Keratinocyte (primary cell): ENCODE measurements at places on chromosomes 2 and 18. TPM values are rescaled to one million over a fixed set of nuclear protein-coding genes. Genes with fewer than 3 reads are reported as not detected.

DNA sequence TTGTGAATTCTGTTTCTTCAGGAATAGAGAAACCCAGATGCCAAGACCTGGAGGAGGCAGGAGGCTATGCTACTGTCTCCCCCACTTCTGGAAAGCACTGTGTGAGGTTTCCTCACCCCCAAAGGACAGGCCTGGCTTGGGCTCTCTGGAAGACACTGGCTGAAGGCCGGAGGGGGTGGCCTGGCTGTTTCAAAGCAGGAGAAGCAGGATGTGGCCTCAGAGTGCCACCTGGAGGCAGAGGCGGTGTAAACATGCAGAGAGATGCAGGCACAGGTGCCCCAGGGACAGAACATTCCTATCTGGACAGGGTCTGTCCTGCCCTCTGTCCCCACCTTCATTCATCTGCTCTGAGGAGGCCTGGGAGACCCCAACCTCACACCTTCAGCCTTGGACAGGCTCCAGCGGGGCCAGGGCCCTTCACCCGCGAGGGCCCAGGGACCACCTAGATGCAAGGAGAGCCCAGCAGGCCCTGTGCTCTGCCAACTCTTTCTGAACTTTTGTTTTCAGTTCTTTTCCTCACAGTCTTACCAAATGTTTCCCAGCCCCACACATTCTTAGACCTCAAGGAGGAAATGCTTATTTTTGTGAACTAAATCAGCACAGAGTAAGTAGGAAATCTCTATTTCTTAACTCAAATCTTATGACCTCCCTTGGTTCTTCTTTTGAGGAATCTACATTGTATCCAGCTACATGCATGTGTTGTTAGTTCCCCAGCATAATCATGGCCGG lies 79.2 kb downstream of the LONRF2 start:
- DNase-seq, result no peak

The GYPC gene
- polyA plus RNA-seq, result not detected in 3 replicates

The TRABD2A gene
- polyA plus RNA-seq, result 0.44 to 0.86 TPM (median 0.54 TPM) in 3 replicates

GRCh38 chr18:34583895-34584294 lies 126.2 kb upstream of the DTNA start:
- no peak for DNase-seq

The ALS2 gene
- 21.3 to 25.8 TPM (median 23.4 TPM) in 3 replicates for polyA plus RNA-seq

- DNase-seq, result no peak
These were observed 284.7 kb downstream of the LRRTM1 start for GRCh38 chr2:80019571-80020460.

The ANKRD29 gene
- polyA plus RNA-seq, result 2.4 to 8.5 TPM (median 3.7 TPM) in 3 replicates

- DNase-seq, result no peak
These were observed 377.8 kb upstream of the DDX18 start for GRCh38 chr2:117436697-117437096.

GRCh38 chr2:206837775-206838174 lies 72.4 kb downstream of the FASTKD2 start:
- no peak for DNase-seq

- DNase-seq, result no peak
These were observed 205.1 kb upstream of the FAM98A start for GRCh38 chr2:33804155-33804554.

GRCh38 chr2:136384531-136385303 lies 266.8 kb upstream of the CXCR4 start:
- no peak for DNase-seq

The FNDC4 gene
- polyA plus RNA-seq, result 6.3 to 13.0 TPM (median 9.9 TPM) in 3 replicates

The NEU2 gene
- polyA plus RNA-seq, result not detected in 3 replicates

The CKAP2L gene
- polyA plus RNA-seq, result 1.2 to 10.9 TPM (median 9.3 TPM) in 3 replicates

DNA sequence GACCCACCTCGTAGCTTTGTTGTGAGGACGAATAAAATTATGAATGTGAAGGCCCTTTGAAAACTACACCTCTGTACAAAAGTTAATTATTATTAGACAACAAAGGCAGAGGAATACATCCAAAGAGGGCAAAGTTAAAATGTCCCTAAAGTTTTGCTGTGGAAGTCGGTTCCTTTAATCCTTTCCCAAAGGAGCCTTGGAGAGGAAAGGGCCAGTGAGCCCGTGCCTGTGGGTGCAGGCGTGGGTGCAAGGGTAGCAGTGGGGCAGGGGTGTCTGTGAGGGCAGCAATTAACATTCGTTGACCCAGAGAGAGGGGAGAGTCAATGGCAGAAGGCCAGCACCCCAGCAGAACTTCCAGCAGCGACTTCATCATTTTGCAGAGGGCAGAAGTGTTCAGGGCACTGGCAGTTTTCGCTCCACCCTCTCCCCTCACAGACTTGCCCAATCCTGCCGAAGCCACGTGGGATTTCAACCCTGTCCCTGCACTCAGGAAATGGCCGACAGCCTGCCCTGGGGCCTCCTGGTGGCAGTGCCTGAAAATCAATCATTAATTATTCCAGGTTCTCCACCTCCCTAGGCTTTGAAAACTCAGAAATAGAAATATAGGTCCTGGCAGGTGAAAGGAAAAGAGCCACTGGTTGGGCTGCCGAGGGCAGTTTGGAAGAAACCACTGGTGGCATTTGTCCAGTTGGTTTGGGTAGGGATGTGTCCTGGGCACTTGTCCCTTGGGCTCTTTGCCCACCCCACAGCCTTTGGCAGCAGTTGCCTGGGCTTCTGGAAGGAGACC lies 4.2 kb upstream of the PAX8 start:
- peak; percentile 46 for DNase-seq

The POTEJ gene
- polyA plus RNA-seq, result not detected in 3 replicates

DNA sequence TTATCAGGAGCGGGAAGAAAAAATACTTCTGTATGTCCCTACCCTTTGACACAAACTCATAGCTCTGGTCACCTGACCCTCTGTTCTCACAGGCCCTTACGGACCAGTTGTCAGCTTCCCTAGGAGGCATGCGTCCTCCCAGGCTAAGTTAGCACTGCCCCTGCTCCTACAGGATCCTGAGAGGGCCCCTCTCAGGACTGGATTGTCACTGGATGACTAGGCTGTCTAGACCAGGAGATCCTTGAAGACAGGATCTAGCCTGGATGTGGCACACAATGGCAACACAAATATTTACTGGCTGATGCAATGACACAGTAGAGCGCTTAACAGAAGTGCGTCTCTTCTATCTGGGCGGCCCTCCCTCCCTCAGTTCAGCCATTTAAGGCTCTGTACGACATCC lies 7.7 kb downstream of the FAM228A start:
- no peak for DNase-seq

GRCh38 chr2:127051116-127052056 lies 55.6 kb downstream of the BIN1 start:
- DNase-seq, result no peak

The SGPP2 gene
- polyA plus RNA-seq, result 0.76 to 7.3 TPM (median 2.6 TPM) in 3 replicates

GRCh38 chr2:43080571-43081021 lies 145.8 kb downstream of the ZFP36L2 start:
- DNase-seq, result no peak

- peak; percentile 69 for DNase-seq
These were observed 112.2 kb downstream of the ZFP36L2 start for GRCh38 chr2:43114210-43114609.

GRCh38 chr2:17416884-17417391 lies 101.3 kb downstream of the RAD51AP2 start:
- peak; percentile 93 for DNase-seq

GRCh38 chr2:156792242-156792840 lies 356.2 kb downstream of the GPD2 start:
- DNase-seq, result no peak

The TUBA3E gene
- not detected in 3 replicates for polyA plus RNA-seq

GRCh38 chr18:57352761-57353136 lies 392 bp downstream of the ST8SIA3 start:
- DNase-seq, result no peak

DNA sequence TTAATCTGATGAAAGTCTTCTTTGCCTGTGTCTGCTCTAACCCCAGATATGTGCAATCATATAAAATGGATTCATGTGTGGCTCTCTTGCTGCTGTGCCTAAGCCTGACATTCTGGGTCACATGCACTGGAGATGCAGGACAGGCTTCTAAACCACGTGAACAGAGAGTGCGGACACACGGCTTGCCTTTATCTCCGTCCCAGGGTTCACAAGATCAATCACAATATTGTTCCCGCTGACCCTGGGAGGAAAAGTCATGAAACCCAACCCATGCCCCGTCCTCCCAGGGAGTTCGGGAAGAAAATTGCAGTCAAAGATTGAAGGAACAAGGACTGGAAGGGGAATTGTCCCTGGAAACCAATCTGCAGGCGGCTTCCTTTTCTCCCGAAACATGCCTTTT lies 74.8 kb downstream of the VAPA start:
- DNase-seq, result no peak

DNA sequence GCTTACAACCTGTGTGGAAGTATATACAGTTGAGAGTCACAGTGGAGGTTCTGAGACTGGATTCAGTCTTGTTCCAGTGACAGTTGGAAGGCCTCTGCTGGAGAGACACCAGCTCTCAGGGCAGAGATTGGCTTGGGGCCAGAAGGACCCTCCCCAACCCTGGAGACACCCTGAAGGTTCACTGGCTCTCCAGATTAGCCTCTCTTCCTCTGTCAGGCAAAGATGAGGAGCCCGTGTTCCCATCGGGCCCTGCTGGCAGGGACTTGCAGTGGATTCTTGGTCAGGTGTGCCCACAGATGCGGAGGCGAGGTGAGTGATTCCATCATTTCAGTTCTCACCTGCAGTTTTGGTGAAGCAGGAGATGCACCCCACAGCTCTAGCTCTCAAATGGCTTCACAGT lies 78.6 kb downstream of the FAM210A start:
- DNase-seq, result no peak

DNA sequence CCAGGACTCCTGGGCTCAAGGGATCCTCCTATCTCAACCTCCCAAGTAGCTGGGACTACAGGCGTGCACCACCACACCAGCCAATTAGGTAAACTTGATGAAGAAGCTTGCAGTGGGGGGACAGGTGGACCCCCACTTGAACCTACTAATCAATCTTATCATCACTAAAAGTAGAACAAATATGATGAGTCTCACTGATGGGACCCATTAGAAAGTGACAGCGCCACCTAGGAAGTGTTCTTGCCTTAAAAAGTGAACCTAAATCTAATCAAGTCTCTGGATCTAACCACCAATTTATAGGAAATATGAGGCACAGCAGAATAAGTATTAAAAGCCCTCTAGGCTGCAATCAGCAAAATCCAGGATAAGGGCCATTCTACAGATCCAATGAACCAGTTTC lies 79.2 kb downstream of the BIN1 start:
- no peak for DNase-seq

- DNase-seq, result no peak
These were observed 207.7 kb downstream of the BCL2 start for GRCh38 chr18:63111671-63112402.

DNA sequence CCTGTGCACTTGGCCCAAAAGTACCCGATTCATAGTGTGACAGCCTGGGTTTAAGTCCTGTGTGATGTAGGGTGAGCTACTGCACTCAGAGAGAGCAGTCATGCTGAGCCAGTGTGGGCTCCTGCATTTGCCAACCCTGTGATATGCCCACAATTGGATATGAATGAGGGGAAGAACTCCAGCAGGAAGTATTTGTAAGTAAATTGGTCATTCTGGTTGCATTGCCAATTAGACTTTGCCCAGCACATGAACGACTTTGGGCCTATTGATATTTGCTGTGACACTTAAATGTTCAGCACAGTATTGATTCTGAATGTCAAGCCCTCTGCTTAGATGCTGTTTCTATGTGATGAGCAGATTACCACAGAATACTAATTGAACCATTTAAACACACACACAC lies 570.9 kb downstream of the PIK3C3 start:
- DNase-seq, result no peak

DNA sequence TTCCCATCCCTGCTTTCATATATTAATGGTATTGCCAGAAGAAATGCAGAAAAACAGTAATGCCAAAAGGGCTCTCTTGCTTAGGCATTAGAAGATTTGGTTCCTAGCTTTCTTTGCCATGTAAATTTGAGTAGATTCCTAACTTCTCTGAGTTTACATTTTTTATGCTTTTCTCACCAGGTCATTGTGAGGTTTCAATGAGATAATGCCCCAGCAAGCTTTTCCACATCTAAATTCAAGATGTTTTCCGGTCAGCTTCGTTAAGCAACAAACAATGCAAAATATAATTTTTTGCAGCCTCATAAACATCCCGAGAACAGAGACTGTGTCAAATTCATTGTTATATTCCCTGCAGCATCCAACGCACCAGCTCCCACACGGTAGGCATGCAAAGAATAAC lies 44.9 kb downstream of the NCKAP5 start:
- DNase-seq, result no peak

DNA sequence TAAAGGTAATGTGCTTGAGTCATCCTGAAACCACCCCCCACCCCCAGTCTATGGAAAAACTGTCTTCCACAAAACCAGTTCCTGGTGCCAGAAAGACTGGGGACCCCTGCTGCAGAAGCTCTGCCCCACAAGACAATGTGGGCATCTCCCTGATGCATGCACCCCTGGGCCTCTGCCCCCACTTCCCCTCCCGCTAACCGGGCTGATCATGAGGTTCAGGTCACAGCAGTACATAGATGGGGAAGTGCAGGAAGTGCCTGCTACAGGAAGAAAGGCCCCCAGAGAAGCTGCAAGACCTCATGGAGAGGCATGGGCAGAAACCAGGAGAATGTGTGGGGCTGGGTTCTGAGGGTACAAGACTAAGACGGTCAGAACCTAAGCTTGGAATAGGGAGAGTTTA lies 243.4 kb upstream of the ID2 start:
- no peak for DNase-seq

DNA sequence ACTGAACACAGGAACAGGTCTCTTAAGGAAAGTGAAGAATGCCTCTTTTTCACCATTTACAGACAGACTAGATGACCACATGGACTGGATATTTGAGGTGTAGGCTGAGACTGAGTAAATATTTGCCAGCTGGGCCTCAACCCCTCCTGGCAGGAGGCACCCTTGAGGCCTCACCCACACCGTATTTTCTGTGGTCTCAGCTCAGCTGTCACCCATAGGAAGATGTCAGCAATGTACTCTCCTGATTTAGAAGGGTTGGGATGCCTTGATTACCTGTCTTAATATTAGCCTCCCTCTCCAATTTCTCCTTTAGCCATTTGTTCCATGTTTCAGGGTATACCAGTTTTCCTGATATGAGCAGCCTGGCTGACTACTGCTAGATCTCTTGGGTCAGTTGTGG lies 20.3 kb downstream of the ADCYAP1 start:
- DNase-seq, result no peak

The ROCK1 gene
- 14.8 to 25.9 TPM (median 16.1 TPM) in 3 replicates for polyA plus RNA-seq

The CHRND gene
- not detected in 3 replicates for polyA plus RNA-seq

DNA sequence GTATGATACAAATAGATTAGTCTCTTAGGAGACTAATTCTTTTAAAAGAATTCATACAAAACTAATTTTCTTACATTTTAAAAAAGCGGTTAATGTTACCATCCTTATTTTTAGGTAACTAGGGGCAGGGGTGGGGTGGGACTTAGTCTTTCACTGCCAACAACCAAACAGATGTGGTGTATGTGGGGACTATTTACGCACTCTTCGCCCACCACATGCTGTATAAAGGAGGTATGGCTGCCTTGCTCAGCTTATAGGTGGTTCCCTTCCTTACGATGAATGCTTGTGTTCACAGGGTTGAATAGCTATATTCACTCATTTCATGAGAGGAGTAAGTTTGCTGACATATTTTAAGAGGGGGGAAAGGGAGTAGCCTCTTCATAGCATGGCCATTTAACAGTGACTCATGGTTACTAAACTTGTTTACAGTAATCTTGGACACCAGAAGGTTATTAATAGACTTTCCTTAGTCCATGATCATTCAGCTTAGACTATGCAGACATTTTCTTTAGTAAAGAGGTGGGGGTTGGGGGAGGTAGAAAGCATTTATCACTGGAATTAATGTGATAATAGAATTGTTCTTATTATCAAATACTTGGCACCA lies 61.8 kb downstream of the CAB39 start:
- no peak for DNase-seq

- no peak for DNase-seq
These were observed 196.0 kb downstream of the PAX3 start for GRCh38 chr2:222102575-222103349.
